NCI-H187 (cell line): ENCODE measurements at places on chromosomes 7 and 10.

DNA sequence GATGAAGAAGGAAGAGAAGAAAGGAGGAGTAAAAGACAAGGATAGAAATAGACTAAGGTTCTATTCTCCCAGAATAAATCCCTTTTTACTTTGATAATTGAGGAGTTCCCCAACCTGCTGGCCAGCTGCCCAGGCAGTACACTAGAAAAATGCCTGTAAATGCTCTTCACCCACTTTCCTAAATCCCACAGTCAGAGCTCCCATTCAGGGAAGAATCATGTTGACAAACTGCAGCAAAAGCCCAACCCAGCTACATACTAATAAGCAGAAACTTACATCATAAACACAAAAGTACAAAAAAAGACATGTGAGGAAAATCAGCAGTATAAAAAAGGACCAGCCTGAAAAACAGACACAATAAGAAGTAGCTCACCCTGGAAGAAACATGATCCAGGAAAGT, 15.8 kb upstream of the KDM7A start:
- no peak for DNase-seq

GRCh38 chr10:72176701-72177100, 39.1 kb upstream of the ANAPC16 start:
- no peak for DNase-seq

DNA sequence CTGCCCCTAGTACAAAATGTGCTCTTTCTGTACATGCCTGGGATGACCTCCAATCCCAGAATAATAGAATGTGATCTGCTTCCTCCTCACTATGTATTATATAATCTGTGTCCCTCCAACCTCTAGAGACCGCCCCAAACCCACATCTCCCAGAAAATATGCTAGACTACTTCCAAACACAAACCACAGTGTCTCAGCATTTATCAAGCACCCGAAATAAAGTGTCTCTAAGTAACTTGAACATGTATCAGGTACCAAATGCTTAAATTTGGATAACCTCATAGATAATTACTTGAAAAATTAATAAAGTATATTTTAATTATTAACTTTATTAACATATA, 16.1 kb downstream of the LYZL1 start:
- no peak for DNase-seq

DNA sequence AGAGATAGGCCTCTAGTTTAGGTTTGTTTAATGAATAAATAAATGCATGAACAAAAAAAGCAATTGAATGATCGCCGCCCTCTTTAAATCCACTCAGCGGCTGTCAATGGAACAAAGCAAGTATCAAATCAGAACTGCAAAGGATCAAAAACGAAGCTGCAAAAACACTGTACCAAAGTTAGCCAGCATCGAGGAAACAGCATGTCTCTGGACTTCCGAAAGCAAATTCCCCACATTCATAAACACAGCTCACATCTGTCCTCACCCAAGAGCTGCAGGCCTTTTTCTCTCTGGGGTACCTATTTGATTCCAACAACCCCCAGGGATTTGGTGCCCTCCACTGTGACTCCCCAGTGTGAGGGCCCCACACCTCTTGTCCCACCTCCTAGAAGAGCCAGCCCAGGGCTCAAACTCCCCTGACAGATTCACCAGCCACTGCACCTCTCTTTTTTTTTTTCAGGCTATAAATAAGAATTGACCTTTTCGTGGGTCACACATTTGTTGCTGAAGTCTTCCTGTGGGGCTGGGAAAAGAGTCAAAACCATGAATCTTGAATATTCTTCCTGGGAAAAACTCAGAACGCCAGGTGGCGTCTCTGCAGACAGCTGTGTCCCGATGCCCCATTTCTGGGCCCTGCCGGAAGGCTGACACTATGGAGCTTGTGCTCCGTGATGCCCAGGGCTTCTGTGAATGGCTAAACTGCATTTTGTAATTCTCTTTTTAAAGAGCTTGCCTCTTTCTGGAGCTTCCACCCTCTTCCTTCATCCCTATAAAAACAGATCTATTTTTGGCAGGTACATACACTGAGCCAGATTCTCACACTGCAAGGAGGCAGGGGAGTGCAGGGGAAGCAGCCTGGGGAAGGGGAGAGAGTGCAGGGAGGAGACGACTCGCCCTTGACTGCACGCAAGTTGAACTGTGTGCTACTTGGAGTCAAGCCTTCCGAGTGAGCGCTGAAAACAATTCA, 51.7 kb downstream of the HSPA12A start:
- DNase-seq: no peak

- DNase-seq: no peak
Observed at GRCh38 chr10:75432176-75432575, 752 bp downstream of the LRMDA start.

DNA sequence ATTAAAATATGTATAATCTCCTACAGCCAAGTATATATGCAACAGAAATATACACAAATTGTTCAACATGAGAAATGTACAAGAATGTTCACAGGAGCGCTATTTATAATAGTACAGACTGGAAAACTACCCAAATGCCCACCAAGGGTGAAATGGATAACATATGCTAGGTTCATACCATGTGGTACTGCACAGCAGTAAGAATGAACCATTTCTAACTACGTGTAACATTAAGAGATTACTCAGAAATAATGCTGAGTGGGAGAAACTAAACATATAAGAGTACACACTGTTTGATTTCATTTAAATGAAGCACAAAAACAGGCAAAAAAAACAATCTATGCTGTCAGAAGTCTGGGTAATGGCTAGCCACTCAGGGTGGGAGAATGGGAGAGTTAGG, 45.8 kb downstream of the RNLS start:
- no peak for DNase-seq

GRCh38 chr7:158747408-158747807, 42.8 kb upstream of the NCAPG2 start:
- no peak for DNase-seq

- DNase-seq: no peak
Observed at GRCh38 chr7:122304996-122305421, 459 bp upstream of the FEZF1 start.

DNA sequence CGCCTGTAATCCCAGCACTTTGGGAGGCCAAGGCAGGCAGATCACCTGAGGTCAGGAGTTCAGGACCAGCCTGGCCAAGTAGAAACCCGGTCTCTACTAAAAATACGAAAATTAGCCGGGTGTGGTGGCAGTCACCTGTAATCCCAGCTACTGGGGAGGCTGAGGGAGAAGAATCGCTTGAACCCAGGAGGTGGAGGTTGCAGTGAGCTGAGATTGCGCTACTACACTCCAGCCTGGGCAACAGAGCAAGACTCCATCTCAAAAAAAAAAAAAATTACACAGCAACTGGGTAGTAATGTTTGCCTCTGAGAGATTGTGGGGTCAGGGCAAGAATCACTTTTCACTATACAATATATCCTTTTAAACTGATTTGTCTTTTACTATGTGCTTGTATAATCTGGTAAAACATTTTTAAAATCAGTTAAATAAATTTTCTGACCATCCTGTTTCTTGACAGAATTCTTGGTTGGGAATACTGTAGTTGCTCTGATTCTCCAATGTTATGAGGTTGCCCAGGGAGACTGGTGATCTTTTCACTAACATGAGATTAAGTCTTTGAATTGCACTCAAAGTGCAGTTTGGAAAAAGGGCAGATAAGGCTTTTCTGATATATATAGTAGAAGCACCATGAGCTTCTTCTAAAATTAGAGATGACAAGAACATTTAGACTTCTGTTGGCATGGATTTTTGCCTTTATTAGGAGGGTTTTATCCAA, 1.5 kb downstream of the ENTPD7 start:
- DNase-seq: no peak

DNA sequence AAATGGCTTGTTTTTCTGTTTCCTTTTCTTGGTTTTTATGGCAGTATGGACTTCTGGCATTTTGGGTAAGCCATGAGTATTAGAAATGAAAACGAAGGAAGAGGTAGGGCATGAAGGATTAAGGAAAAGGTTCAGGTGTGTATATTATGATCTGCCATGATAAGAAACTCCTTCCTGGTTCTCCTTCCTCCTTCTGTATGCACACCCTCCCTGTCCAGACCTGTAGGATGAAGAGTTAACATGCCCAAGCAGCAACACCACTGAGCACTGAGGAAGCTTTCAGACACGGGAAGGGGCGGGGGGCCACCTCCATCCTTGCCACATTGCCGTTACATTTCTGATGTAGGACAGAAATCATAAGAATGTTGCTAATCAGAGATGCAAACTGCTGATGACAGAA, 361.0 kb upstream of the ZMIZ1 start:
- no peak for DNase-seq

GRCh38 chr7:128842674-128843641, 12.8 kb downstream of the FLNC start:
- no peak for DNase-seq

GRCh38 chr7:38321515-38321944, 48.1 kb upstream of the TARP start:
- DNase-seq: no peak

DNA sequence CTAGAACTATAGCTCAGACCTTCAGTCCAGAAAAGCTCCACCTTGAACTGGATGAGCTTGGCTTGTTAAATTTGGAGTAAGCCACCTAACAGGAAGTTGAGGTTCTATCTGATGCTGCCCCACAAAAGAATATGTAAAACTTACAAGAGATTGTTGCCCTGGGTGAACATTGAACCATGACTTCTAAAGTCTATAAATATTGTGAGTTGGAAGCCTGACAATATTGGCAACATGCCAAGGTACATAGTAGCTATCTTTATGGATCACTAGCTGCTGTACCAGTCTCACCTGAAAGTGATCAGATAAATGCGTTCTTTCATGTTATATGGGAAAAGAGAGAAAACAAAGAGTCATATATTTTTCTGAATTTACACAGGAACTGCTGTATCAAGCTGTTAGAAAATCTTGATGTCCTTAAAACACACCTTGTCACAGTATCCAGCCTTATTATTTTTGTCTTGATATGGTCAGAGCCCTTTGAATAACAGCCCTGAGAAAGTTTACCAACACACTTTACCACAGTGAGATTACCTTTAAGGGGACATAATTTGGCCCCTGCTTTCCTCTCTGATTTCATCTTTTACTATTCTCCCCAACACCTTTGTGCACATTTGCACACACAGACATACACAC, 92.0 kb downstream of the LSMEM1 start:
- DNase-seq: no peak

GRCh38 chr10:122162671-122163173, 108.4 kb upstream of the BTBD16 start:
- DNase-seq: no peak

GRCh38 chr7:135877805-135878204, 99.4 kb downstream of the MTPN start:
- peak; percentile 32 for DNase-seq

DNA sequence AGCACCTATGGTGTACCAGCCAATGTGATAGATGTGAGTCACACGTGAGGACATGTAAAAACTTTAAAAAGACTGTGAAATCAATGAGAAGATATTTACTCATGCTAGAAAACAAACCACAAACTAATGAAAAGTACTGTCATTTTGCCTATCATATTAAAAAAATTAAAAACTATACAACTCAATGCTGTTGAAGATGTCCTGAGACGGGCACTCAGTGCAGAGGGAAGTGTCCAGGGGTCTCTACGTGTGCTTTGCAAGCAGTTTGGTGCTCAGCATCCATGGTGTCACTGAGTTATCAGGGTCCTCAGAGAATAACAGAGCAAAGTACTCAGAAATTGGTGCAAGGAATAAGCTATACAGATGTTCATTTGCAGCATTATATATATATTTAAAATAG, 162.3 kb downstream of the HECW1 start:
- DNase-seq: no peak

GRCh38 chr7:83541187-83541960, 107.6 kb downstream of the SEMA3E start:
- DNase-seq: no peak

DNA sequence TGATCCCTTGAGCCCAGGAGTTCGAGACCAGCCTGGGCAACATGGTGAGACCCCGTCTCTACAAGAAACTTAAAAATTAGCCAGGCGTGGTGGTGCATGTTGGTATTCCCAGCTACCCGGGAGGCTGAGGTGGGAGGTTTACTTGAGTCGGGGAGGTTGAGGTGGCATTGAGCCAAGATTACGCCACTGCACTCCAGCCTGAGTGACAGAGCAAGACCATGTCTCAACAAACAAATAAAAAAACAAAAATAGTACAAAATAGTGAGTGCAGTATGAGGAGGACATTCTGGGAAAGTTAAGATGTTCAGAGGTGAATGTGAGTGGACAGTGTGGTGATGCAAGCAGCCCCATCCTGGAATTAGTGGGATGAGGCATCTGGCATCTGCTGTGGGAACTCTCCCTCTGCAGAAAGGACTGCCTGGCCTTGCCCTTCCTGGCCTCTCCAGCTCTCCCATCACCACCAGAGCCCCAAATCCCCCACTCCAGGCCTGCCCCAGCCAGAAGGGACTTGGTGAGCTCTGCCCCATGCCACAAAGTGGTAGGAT, 96.6 kb upstream of the PARD3 start:
- DNase-seq: no peak

- DNase-seq: no peak
Observed at GRCh38 chr7:66313886-66314568, 108.9 kb downstream of the TPST1 start.

DNA sequence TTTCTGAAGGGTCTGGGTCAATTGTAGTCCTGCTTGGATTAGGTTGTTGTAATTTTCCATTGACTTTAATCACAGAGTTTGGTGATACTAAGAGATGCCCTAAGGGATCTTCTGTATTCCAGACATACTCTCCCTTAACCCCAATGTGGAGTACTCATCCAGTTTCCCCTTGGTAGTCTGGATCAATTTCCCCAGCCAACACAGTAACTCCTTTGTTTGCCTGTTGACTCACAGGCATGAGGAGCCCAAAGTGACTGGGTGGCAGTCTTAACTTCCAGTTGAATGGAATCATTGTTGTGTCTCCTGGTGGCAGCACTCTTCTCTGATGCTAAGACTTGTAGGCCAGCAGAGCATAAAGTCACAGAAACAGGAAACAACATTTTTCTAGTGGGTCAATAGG, 41.5 kb upstream of the PIK3CG start:
- no peak for DNase-seq

DNA sequence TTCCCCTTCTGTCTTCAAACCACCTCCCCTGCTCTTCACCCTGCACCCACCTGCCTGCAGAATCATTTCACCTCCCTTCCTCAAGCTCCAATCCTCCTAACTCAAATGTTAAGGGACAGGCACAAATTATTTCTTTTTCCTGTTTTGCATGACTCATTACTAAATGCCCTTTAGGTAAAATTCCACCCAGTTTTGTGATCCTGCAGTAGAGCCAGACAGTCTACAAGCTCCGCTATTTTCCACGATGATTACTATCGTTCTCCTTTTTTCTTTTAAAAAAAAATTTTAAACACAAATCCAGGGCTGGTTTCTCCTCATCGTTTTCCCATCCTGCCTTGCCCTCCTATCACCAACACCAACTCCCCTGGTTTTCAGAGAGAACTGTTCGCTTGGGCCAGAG, 186.8 kb upstream of the YAE1 start:
- DNase-seq: no peak
